ENCODE measurements at places on chromosomes 4 and X. TPM values are rescaled to one million over a fixed set of nuclear protein-coding genes. Genes with fewer than 3 reads are reported as not detected.

- H3K4me1 ChIP-seq, result peaks cover 9% of the 10 kb centered on the region
- no peak overlapping the region for H3K4me3 ChIP-seq
- H3K27ac ChIP-seq, result no peak overlapping the region
These were observed 1858.6 kb upstream of the ADGRL3 start for GRCh38 chr4:59341506-59341905.

DNA sequence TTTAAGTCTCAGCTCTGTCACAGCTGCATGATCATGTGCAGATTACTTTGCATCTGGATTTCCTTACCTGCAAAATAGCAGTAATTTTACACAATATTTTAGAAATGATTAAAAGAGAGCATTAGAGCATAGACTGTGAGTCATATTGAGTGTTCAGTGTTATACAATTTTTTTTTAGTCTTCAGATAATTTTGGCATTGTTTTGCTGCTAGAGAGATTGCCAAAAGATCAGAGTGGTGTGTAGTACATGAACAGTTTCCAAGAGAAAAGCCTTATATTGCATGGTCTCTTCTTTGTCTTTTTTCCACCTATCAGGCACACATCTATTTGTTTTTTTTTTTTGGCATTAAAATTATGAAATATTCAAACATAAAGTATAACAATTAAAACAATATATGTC, 209.6 kb upstream of the TLL1 start:
- DNase-seq, result no peak
- H3K4me3 ChIP-seq, result no peak overlapping the region
- peaks cover 5% of the 10 kb centered on the region for H3K4me1 ChIP-seq
- H3K27me3 ChIP-seq, result no peaks in the 10 kb centered on the region
- no peaks in the 10 kb centered on the region for H3K36me3 ChIP-seq

- H3K27ac ChIP-seq, result peak overlapping the region; percentile 53
- DNase-seq, result no peak
- no peaks in the 10 kb centered on the region for H3K27me3 ChIP-seq
- H3K4me1 ChIP-seq, result peaks cover 16% of the 10 kb centered on the region
- H3K36me3 ChIP-seq, result peaks cover 3% of the 10 kb centered on the region
These were observed 19.9 kb downstream of the ABCG2 start for GRCh38 chr4:88138561-88138960.

DNA sequence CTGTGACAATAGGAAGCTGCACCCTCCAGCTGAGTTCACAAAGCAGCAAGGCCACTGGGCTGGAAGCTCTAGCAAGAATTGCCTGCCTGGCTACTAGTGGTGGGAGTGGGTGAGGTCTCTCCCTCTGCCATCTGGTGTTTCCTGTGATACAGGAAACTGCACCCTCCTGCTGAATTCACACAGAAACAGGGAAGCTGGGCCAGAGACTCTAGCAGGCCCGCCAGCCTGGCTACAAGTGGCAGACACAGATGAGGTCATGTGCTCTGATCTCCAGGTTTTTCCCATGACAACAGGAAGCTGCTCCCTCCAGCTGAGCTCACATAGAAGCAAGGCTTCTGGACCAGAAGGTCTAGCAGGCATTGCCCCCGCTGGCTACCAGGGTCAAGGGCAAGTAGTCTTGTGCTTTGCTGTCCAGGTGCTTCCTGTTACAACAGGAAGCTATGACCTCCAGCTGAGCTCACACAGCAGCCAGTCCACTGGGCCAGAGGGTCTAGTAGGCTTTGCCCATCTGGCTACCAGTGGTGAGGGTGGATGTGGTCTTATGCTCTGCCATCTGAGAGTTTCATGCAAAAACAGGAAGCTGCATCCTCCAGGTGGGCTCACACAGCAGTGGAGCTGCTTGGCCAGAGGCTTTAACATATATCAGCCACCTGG, 41.5 kb upstream of the ZXDA start:
- H3K4me3 ChIP-seq, result no peak overlapping the region
- H3K27me3 ChIP-seq, result no peaks in the 10 kb centered on the region
- DNase-seq, result no peak
- peaks cover 6% of the 10 kb centered on the region for H3K36me3 ChIP-seq

- H3K27ac ChIP-seq, result no peak overlapping the region
- DNase-seq, result no peak
- H3K36me3 ChIP-seq, result no peaks in the 10 kb centered on the region
- H3K4me3 ChIP-seq, result no peak overlapping the region
- no peaks in the 10 kb centered on the region for H3K4me1 ChIP-seq
- H3K27me3 ChIP-seq, result no peaks in the 10 kb centered on the region
These were observed 30.6 kb upstream of the ANTXR2 start for GRCh38 chr4:80103629-80104028.

ARSH gene
- not detected for total RNA-seq

Measured in neural crest cell (in vitro differentiated cells).